ENCODE measurements at places on chromosomes 3 and 15.

GRCh38 chr15:95302206-95302605 is 1028.3 kb upstream of the NR2F2 start:
- no peak for DNase-seq

DNA sequence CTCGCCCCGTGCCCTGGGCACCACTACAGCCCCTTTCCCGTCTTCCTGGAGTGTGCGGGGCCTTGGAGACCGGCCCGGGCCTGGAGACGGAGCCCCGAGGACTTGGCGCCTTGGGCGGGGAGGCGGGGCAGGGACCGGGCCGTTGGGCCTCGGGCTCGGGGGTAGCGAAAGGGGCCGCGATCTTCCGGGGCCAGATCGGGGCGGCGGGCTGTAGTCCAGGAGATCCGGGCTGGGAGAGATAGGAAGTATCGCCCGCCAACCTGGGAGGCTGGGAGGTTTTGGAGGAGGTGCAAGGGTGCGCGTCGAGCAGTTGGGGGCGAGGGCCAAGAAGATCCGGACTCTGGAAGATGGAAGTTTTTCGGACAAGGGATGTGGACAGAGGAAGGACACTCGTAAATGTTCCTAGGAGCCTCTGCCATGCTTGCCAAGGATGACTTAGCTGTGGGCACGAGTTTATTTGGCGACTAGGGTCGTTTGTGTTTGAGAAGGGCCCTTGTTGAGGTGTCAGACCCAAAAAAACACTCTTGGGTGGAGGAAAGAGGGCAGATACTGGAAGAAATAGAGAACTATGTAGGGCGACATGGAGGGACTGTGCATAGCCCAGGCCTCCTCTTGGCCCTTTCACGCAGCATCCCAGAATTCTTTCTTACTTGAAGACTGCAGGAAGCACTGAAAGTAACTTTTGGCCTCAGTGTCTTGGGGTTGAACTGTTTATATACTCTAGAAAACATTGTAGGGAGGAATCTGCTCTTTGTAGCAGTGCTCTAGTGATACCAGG is 712 bp downstream of the RTF1 start:
- DNase-seq: no peak

- DNase-seq: no peak
Measured at GRCh38 chr15:92079047-92079446, 225.5 kb downstream of the SLCO3A1 start.

DNA sequence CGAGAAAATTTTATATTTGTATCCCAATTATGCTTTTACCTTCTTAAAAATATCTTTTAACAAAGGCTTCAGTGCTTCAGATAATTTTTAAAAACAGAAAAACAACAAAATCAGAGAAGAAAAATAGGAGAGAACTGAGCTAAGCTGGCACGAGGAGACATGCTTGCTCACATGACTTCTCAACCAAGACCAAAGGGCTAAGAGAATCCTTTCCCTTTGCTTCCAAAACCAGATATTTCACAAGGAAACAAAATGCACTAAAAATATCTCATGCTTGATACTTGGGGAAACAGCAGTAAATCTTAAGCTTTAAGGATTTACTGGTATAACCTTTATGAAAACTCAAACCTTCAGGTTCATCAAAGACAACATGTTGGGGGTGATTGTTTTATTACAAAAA is 58.4 kb downstream of the CAPN7 start:
- no peak for DNase-seq

- no peak for DNase-seq
Measured at GRCh38 chr15:42144841-42145375, 11.5 kb downstream of the PLA2G4F start.

- DNase-seq: no peak
Measured at GRCh38 chr3:183930086-183930485, 45.4 kb upstream of the PARL start.

DNA sequence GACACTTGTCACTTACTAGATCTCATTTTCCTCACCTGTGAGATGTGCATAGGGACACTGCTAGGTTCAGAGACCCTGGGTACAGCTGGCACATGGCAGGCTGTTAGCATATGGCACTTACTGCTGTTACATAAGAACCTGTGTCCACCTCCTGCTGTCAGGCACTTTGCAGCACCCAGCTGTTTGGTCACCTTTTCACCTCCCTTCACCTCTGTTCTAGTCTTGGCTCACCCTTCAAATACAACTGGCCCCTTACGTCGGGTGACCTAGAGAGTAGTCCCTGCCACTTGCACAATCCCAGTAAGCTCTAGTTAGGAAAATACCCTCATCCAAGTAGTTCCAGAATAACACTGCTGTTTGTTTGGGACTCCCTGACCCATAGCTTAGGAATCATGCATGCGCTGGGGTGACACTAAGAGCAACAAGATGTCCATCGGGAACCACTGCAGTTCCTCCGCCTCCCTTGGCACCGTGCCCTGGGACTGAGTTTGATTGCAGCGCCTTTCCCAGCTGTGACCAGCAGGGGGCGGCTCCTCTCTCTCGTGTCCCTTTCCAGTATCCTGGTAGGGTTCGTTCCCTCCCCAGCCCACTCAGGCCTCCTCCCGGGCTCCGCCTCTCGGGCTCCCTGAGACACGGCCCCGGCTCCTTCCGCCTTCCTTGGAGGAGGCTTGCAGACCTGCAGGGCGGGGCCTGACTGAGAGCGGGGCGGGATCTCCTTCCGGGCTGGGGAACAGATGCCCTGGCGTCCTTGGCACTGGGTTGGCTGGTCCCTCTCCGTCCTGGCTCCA is 78.6 kb downstream of the ABHD5 start:
- peak; percentile 45 for DNase-seq

DNA sequence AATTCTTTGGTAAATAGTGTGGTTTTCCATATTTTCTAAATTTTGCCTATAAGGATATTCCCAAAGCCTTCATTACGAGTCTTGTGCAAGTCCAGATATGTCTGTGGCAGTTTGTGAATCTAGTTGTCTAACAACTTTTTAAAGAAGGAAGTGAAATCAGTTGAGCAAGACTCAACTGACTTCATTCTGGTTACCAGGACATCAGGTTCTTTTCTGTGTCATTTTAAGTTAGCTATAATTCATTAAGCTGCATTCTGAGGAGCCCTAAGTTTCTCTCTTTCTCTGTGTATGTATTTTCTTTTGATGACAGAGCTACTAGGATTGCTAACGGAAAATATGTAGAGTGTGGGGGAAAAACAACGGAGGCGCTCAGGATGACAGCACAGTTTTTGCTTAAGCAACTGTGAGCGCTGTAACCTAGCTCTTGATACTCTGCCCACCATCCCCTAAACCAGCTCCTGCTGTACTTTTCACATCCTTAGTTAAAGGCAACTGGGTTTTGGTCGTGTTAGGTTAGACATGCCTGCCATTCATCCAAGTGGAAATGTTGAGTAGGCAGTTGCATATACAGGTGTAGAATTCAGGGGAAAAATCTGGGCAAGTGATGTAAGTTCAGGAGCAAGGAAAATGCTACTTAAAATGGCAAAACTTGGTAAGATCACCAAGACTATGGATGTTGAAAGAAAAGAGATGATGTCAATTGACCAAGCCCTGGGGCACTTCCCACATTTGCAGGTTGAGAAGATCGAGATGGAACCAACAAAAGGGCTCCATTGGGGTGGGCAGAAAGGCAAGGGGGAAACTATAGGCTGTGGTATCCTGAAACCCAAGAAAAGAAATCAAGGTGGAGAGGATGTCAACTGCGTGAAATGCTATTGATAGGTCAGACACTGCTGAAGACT is 9.2 kb downstream of the MFSD1 start:
- DNase-seq: no peak

GRCh38 chr3:171551296-171551695 is 91.1 kb upstream of the TNIK start:
- DNase-seq: no peak

DNA sequence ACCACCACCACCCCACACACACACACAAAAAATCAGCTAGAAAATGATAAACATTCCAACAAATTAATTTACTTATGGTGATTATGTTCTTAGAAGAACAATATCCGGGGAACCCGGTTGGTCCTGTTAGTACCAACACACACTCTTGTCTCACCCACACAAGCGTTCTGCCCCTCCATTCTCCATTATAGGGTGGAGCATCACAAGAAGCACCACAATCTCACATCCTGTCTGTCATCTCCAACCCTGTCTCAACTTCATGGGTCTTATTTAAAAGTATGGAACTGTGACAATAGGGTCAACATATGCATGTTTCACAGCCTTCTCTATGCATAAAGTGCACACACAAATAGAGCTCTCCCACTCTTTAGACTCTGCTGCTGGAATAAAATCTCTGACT is 5.6 kb downstream of the GSK3B start:
- DNase-seq: no peak

- DNase-seq: no peak
Measured at GRCh38 chr3:89560568-89560967, 453.1 kb downstream of the EPHA3 start.

- DNase-seq: no peak
Measured at GRCh38 chr3:184078851-184079250, 18.0 kb upstream of the HTR3E start.

- no peak for DNase-seq
Measured at GRCh38 chr3:167151636-167152035, 228.5 kb downstream of the ZBBX start.

DNA sequence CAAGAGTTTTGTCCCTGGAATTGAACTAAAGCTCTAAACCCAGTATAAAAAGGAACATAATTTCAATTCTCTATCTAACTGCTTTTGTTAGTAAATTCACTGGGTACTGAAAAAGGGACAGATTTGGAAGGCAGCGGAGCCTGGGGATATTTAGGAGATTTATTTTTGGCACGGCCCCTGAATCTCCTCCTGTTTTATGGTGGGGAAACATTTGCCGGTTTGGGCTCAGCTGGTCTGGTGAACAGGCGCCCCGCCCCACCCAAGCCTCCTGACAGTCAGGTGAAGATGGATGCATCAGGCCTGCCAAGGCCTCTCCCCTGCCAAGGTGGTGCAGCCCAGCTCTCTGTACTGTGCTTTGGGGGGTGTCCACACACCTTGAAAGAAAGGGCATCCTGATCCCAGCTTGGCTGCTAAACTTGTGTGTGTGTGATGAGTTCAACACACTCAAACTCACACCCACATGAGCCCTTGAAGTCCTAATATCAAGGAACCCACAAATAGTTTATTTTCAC is 46.3 kb downstream of the EBLN2 start:
- no peak for DNase-seq

DNA sequence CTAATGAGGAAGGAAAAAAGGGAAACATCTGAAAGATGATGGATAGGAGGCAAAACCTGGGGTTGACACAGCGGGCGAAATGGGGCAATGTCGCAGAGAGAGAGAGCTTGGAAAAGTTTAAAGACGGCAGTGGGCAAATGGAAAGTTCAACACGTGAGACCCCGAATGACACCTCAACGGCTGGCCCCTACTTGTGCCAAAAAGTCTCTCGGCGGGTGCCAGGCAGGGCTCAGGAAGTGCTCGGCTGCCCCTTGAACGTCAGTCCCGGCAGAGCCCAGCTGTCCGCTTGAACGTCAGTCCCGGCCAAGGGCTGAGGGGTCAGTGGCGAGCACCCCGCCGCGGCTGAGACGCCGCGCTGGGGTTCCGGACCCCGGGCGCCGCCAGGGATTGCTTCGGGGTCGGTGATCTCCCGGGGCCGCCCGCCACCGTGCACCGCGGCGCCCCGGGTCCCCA is 658 bp downstream of the EOGT start:
- no peak for DNase-seq

DNA sequence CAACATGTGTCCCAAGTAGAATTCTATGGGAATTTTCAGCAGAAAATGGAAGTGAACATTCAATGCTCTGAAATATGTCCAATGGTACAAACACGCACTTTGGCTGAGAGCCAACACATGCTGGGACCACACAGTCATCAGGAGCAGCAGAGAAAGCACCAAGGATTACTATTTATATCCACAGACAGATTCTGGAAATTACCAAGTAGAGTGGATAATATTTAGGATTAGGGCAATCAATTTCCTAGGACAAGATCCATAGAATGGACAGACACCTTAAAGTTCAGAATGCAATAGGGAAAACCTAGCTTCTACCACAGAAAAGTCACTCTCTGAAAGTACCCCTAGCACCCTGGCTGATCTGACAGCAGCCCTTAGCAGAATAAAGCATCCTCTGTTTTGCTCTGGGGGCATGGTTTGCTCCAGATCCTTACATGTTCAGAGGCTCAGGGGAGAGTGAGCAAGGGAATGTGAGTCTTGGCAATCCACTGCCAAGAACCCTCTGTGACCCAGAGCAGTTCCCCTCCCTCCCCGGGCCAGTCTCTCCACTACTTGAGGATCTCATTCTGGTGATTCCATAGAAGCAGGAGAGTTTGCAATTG is 206.0 kb upstream of the WNT5A start:
- DNase-seq: no peak

DNA sequence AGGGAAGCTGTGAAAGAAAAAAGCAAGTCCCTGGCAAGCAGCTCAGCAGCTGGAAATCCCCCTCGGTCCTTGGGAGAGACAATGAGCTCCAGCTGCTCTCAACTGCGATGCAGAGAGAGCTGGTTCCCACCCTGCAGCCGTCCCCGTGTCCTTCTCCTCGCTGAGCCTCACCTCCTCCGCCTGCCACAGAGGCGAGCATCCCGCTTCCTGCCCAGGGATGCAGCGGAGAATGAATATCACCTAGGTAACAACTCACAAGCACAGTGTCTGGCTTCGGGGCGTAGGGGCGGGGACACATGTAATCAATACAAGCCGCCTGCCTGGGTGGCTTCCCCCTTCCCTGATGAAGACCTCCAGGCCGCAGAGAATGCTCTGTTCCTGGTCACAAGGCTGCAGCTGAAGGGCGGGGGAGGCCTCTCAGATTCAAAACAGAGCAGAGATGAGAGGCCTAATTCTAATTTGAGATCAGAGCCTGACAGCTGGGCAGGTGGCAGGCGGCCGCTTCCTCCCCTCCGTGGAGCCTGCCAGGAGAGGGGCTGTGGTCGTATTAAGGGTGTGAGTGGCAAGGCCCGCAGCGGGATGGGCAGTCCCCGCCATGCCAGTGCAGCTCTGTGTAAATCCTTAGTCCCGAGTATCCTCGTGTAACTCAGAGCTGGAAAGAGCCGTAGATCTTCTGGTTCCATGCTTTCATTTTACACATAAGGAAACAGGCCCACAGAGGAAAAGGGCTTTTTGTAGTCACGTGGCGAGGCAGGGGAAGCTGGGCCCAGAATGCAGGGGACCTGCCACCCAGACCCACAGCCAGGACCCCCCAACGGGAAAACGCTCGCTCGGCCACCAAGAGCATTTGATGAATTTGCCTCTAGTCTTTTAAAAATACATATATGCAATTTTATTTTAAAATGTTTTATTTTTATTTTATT is 24.3 kb downstream of the ZDHHC19 start:
- no peak for DNase-seq

DNA sequence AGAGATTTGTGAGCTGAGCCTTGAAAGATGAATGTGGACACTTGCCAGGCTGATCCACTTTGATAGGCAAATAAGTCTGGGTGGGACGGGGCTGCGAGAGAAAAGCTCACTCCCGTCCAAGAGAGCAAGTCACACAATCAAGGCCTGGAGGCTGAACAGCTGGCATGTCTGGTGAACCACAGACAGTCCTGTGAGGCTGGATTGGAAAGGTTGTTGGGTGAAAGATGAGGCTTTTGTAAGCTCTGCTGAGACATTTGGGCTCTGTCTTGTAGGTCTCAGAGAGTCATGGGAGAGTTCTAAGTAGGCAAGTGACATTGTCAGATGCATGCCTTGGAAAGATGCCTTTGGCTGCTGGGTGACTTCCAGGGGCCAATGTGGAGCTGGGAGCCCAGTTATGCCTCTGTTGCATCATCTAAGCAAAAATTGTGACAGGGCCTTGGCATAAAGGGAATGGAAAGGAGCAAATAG is 38.5 kb downstream of the RPLP1 start:
- no peak for DNase-seq
